ENCODE measurements at places on chromosomes 12 and 14.

DNA sequence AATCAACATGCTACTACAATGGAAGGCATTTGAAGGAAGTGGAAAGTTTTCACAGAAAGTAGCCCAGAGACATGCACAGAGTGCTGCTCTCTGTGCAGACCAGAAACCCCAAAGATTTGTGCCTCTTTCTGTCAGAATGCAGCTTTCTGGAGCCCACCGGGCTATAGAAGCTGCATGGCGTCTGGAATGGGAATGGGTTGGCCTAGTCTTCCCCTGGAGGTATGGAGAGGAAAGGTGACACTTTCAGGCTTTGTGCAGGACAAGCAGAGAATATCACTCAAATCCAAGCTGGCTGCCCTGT lies 21.3 kb upstream of the ZFP36L1 start:
- DNase-seq: no peak

- DNase-seq: peak; percentile 38
Observed at GRCh38 chr12:81992461-81992860, 233.3 kb upstream of the PPFIA2 start.

GRCh38 chr12:66647034-66647691 lies 31.7 kb downstream of the GRIP1 start:
- no peak for DNase-seq

DNA sequence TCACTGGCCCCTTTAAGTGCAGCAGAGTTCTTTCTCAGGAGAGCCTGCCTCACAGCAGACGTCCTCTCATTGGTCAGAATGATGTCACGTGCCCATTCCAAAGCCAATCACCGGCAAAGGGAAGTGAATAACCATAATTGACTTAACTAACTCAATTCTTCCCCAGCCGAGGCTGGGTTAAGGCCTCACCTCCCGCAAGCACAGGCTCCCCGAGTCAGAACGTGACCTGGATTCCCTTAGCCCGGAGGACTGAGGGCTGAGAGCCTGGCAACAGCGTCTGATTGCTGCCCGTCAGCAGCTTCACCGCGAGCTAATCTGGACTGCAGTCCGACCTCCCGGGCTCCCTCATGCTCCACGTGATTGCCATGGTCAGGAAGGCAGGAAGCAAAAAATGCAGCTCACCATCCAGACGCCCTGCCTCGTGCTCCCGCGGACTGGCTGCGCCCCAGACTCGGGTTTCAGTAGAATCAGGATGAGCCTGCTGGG lies 92.1 kb upstream of the FZD10 start:
- no peak for DNase-seq

- no peak for DNase-seq
Observed at GRCh38 chr14:63032641-63033040, 12.6 kb downstream of the KCNH5 start.

- DNase-seq: no peak
Observed at GRCh38 chr14:94977016-94977415, 180.3 kb downstream of the DICER1 start.

DNA sequence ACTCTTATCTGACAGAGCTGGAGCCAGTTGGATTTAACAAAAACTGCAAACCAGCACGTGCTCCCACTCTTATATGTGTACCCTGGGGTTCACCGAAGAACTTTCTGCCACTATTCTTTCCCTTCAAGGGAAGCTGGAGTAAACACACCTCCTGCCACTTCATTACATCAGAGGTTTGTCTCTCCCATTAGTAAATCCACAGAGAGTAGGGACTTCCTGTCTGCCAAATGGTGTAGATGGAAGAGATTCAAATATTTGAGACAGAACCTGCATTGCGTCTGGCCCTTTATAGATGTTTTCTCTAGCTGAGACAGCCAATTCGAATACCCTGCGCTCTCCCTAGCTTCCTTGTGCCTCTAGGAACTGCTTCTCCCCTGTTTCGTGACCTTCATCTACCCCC lies 29.1 kb upstream of the AEBP2 start:
- DNase-seq: no peak

- DNase-seq: no peak
Observed at GRCh38 chr12:6031001-6031400, 85.9 kb upstream of the ANO2 start.

GRCh38 chr14:95215094-95215725 lies 57.9 kb upstream of the DICER1 start:
- DNase-seq: no peak

DNA sequence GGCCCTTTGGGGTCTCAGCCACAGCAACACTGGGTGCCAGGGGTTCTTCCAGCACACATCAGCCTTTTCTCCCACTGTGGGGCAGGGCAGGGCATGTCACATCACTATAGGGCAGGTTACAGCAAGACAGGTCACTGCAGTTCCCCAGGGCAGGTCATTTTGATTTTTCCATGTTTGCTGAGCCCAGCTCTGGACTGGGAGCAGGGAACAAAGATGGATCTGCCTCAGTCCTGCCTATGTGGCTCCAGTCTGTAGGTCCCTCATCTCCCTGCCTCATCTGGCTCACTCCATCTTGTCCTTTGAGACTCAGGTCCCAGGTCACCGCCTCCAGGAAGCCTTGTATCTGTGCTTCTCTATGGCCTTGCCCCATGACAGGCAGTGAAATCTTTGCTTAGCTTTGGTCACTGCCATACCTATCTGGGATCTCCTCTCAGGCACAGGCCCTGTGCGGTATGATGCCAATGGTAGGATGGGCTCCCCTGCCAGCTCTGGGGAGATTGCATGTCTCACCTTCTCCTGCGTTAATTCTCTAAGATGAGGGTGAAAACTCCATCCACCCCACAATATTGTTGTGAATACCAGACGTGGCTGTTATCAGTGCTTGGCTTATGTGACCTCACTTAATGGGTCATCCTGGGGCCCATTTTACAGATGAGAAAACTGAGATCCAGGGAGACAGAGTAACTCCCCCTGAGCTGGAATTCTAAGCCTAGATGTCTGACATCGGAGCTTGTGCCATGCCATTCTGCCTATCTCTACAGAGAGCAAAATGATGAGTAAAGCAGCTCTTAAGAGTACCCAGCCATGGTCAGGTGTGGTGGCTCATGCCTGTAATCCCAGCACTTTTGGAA lies 1.5 kb downstream of the SERPINA6 start:
- no peak for DNase-seq

DNA sequence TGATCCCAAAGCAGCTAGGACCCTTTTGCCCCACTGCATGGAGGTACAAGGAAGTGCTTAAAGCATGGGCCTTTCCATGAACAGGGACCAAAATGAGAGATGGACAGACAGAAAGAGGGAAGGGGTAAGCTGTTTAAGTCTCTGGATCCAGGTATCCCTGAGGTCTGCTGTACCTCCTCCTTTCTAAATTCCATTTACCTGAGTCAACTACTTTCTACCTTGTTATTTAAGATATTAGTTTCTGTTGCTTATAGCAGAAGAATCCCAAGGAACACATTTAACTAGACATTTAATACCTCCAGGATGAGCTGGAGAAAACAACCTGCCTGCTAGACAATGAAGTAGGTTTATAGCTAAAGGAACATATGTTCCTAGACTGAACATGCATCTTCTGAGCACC lies 157.6 kb upstream of the TMCC3 start:
- DNase-seq: no peak

DNA sequence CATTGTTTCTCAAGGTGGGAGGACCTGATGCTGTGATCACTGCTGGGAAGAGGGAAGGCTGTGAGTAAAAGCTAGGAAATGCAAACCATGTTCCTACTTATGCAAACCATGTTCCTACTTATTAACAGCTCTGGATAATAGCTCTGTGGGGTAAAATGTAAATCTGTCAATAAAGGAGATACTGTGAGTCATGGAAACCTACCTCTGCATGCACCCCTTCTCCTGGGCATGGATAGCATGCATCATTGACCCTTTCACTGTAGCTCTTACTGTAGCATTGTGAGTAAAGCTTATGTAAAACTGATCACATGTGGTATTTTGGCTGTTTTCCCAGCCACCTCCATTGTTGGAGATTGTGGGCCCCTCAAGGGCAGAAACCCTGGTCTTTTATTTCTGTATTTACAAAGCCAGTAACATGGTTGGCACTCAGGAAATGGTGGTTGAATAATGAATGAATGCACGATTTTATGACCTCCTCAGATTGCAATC lies 253.7 kb downstream of the GRIN2B start:
- no peak for DNase-seq

GRCh38 chr12:101919447-101919846 lies 42.1 kb downstream of the DRAM1 start:
- DNase-seq: no peak

GRCh38 chr12:124020514-124020949 lies 47.5 kb downstream of the ZNF664 start:
- no peak for DNase-seq

DNA sequence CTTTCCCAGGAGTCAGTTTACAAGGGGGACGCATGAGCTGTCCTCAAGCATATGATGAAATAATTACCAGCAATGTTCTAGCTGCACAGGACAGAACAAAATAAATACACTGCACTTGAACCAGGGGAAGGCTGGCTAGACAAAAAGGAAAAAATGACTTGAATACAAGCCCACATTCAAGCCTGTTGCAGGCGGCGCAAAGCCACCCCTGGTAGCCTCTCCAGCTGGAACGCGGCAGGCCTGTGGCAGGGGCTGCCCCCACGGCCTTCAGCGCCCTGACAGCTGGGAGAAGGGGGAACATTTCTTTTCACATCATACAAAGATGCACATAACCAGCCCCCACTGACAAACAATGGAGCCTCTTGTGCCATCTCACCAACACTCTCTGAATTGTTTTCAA lies 57.1 kb downstream of the TRAFD1 start:
- DNase-seq: no peak

DNA sequence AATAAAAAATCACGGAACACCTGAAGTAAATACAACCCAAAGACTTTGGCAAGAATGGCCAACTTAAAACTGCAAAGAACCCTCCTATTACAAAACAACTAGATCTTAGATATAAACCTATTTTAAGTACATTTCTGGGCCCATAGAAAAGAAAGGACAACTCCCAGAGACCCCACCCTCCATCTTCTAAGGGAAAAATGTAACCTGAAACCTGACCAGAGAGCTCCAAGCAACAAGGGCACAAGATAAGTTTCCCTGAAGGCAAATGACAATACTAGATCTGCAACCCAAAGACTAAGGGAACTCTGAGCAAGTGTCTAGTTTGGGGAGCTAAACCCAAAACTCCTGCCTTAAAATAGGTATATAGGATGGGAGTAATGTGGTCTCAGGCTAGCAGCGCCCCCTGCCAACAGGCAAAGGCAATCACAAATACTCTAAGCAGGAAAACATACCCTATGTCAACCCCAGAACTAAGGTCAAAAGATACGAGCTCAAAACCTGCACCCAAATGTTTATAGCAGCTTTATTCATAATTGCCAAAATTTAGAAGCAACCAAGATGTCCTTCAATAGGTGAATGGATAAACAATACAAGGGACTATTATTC lies 218.9 kb downstream of the ITPR2 start:
- DNase-seq: peak; percentile 3

GRCh38 chr12:5584412-5585175 lies 152.7 kb downstream of the NTF3 start:
- DNase-seq: no peak

- DNase-seq: no peak
Observed at GRCh38 chr12:76637807-76638206, 78.2 kb upstream of the OSBPL8 start.

- no peak for DNase-seq
Observed at GRCh38 chr14:58808828-58809227, 171.1 kb downstream of the DACT1 start.

DNA sequence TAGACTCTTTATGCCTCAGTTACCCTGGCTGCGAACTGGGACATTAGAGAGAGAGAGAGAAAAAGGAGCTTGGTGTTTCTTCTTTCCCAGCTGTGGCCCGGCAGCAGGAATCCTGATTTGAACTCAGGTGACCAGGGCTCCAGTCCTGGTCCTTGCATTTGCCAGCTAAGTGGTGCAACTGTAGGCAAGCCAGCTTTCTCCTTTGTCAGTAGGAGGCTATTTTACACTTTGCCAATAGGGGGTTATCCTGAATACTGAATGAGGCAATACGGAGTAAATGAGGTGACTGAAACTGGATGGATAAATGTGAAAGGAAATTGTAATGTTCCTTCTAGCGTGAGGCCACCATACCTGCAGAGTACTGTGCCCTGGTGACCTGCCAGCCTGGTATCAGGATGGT lies 27.8 kb downstream of the KCNA5 start:
- no peak for DNase-seq

DNA sequence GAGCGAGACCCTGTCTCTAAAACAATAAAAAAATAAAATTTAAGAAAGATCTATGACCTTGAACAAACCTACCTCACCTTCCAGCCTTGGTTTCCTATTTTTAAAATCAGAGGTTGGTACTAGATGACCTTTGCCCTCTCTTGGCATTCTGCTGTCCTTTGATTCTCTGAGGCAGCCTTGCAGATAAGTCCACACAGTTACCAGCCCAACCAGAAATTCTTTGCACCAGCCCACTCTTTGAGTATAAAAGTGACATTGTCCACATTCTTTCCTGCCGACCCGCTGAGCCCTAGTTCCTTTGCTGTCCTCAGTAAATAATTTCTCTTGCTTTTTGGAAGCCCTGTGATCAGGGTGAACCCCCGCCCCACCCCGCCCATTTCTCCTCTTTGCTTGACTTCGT lies 150.4 kb downstream of the PHETA1 start:
- DNase-seq: no peak

GRCh38 chr12:47617476-47617875 lies 88.4 kb downstream of the RPAP3 start:
- no peak for DNase-seq

DNA sequence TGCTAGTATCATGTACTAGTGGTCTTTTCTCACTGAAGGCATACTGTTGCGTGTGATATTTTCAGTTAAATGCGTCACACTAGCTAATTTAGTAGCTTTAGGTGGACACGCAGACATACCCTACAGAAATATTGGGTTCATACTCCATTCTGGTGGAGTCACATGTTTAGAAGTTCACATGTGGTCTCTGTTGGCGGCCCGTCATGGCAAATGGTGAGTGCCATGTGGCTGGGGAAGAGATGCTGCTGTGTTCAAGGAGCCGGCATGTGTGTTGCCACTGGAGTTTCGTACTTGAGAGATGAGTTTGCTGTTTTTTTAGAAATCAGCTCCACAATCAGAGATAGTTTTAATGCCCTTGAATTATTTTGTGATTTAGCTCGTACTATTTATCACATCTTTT lies 454.6 kb downstream of the PCNX1 start:
- no peak for DNase-seq

- no peak for DNase-seq
Observed at GRCh38 chr14:55383541-55384140, 28.0 kb downstream of the ATG14 start.

GRCh38 chr12:49838973-49839633 lies 3.8 kb downstream of the BCDIN3D start:
- no peak for DNase-seq

GRCh38 chr12:131830335-131830913 lies 2.2 kb downstream of the MMP17 start:
- DNase-seq: peak; percentile 57

GRCh38 chr14:52020161-52020714 lies 30.9 kb downstream of the RTRAF start:
- no peak for DNase-seq

- DNase-seq: peak; percentile 95
Observed at GRCh38 chr12:132558042-132558856, 52.1 kb downstream of the LRCOL1 start.

GRCh38 chr14:39467889-39468524 lies 35.8 kb upstream of the FBXO33 start:
- DNase-seq: no peak

All from HL-60 (cell line).